ENCODE measurements at places on chromosomes 2 and 18. TPM values are rescaled to one million over a fixed set of nuclear protein-coding genes. Genes with fewer than 3 reads are reported as not detected.

The GATA6 gene
- polyA plus RNA-seq = 42.1 TPM

The GRP gene
- not detected for polyA plus RNA-seq

The FBXO48 gene
- 0.46 TPM for polyA plus RNA-seq

The UGT1A3 gene
- not detected for polyA plus RNA-seq

GRCh38 chr2:238140721-238141540 is 2.5 kb downstream of the KLHL30 start:
- no peak for DNase-seq

DNA sequence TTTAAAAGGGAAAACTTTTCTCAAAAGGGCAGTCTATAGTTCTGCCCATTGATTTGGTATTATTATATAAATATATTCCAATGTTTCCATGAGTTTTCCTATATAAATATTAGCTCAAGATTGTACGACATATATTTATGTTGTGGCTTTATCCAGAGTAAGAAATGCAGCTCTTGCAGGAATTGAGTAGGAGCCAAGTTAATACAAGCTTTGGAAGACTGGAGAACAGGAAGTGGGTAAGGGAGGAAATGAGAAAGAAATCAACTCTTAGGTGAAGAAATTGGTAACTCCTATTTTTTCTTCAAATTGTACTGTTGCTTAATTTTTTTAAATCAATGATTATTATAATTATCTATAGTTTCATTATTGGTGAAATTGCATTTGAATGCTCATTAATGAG is 105.4 kb upstream of the FAM117B start:
- no peak for DNase-seq

DNA sequence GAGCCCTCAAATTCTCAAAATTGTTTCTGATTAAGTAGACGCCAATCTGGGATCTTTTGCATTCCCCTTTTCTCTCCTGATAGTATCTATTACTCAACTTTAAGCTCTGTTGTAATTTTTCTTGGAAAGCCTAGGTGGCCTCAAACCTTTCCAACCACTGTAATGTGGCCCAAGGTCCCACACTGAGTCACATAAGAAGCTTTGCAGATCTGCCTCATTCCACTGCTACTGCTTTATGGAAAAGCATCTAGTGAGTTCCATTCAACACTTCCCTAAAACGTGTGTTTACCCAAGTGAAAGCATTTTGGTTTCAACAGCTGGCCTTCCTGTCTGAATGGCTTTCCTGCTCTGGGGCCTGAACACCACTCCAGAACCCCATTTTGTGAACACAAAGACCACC is 493.6 kb upstream of the SPHKAP start:
- DNase-seq = no peak

GRCh38 chr2:15734674-15735483 is 143.2 kb downstream of the DDX1 start:
- DNase-seq = no peak

GRCh38 chr2:232229911-232230310 is 148.6 kb upstream of the ALPP start:
- DNase-seq = no peak

DNA sequence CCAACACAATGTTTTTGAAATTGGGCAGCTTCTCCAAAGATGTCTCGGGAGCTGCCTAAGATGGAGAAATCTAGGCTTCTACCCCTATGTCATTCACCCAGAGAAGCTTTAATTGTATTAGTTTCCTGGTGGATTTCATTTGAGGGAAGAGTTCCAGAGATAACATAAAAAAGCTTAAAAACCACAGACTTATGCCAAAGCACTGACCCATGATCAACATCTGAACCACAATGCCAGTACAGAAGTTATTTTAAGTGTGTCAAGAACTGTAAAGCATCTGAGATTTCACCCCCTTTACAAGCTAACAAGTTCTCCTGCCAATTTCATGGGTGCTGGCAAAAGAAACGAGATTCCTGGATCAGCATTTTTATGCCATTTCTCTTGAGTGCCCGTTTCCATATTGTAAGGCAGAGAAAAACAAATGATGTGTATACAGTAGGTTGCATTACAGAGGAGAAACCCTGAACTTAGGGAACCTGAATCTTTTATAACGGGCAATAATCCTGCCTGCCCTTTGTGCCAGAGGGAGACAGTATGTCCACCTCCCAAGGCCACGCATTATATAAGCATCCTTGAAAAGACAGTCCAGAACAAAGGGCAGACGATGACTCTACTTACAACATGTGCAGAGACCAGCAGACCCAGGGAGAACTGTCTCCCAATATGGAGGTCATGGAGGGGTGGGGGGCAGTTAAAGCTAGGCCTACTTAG is 44.1 kb downstream of the MREG start:
- no peak for DNase-seq

- DNase-seq = no peak
Measured at GRCh38 chr2:157107460-157107859, 150.0 kb upstream of the GALNT5 start.

Data from heart left ventricle (tissue), 16 donors.